ENCODE measurements at places on chromosomes 4 and X.

DNA sequence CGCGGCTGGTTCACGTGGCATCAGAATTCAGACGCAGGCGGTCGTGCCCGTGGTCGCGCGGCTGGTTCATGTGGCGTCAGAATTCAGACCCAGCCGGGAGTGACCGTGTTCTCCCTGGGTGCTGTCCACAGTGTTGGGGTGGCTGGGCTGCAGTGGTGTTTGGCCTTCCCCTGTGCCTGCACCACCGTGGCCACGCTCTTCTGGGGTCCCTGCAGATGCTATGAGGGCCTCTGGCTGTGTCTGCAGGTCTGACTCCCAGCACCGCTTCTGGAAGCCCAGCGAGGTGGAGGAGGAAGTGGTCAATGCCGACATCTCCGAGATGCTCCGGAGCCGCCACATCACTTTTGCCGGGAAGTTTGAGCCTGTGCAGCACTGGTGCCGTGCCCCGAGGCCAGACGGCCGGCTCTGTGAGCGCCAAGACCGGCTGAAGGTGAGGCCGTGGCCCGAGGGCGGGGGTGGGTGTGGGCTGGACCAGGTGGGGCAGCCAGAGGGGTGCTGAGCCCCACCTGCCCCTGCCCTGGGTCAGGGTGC lies 26.4 kb downstream of the NKX1-1 start:
- DNase-seq, result no peak

DNA sequence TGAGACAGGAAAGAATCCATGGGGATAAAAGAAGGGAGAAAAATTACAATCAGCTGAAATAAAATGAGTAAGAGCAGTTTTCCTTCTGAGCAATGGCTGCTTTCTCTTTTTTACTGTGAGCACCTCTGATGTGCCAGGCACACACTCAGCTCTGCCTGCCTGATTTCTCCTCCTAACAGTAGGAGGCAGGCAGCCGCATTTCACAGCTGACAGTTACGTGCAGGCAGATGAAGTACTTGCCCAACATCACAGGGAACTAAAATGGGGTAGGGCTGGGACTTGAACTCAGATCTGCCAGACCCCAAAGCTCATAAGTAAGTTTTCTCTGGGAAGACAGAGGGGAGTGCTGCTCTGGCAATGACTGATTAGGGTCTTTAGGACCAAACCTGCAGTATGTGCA lies 54.6 kb downstream of the C4orf50 start:
- no peak for DNase-seq

- DNase-seq, result no peak
These were observed 133.5 kb upstream of the NUDT6 start for GRCh38 chr4:123055943-123056342.

- DNase-seq, result peak; percentile 46
These were observed 361 bp downstream of the QDPR start for GRCh38 chr4:17511509-17511949.

DNA sequence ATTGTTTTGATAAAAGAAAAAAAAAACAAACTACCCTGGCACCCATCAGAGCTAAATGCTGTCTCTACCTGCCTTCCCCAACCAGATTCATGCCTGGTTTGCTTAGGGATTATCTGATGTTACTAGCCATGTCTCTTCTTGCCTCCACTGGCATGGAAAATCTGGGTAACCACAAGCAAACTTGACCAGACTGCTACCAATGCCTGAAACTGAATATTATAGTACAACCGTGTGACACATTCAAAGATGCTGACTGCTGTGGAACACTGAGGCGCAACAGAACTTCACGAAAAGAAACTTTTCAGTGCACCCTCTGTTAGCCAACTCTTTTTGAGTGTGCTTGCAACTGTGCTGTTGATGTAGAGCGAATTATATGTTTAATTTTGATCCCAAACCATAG lies 228.1 kb downstream of the CBR4 start:
- DNase-seq, result no peak

DNA sequence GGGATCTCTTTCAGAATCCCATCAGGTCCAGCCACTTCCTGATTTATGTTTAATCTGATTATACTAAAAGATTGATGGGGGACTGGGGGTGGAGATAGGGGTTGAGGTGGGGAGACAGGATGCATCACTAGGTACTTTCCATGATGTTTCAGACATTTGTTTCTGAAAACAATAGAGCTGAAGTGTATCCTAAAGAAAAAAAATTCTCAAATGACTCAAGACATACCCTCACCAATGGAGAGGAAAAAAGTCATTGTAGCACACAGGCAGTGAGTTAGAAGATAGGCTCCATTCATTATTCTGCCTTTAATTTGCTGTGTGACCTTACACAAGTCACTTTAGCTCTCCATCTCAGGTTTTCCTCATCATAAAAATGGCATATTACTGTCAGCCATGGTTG lies 33.1 kb downstream of the LHFPL1 start:
- no peak for DNase-seq

DNA sequence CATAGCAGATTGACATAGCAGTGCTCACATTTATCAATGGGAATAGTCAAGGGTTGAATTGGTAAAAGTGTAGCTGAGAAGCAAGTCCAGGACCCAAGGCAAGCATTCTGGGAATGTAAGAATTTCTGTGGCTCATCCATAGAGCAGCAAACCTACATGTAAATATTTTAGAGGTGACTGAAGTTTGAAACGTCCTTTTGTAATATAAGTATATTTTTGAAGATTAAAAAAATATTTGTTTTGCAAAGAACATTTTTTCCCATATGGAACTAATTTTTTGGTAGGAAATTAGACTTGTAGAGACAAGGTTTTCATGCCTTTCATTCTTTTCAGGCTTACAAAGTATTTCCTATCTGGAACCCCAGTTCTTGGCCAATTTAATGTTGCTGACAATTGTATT lies 104.0 kb downstream of the TEX13A start:
- DNase-seq, result no peak

DNA sequence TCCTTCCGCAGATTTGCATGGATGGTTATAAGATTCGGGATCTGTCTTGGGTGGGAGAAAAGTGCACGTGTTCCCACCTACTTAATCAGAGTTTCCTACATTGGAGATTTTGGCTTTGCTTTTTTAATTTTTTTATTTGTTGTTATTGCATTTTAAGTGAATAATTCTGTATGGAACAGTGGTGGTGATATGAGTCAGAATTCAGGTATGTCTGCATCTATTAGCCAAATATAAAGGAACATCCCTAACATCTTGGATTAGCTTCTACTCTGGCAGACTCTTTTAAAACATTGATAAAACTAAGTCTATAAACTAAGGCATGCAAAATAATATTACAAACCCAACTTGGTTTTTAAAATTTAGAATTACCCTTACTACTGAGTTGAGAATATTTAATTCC lies 659.8 kb upstream of the EPHA5 start:
- no peak for DNase-seq

GRCh38 chrX:41607264-41607832 lies 81.4 kb upstream of the GPR34 start:
- peak; percentile 64 for DNase-seq

GRCh38 chr4:146338512-146338911 lies 124.2 kb downstream of the REELD1 start:
- no peak for DNase-seq

GRCh38 chr4:7658341-7659204 lies 223.8 kb upstream of the PSAPL1 start:
- no peak for DNase-seq

- DNase-seq, result no peak
These were observed 1950.5 kb upstream of the AGA start for GRCh38 chr4:179392787-179393186.

DNA sequence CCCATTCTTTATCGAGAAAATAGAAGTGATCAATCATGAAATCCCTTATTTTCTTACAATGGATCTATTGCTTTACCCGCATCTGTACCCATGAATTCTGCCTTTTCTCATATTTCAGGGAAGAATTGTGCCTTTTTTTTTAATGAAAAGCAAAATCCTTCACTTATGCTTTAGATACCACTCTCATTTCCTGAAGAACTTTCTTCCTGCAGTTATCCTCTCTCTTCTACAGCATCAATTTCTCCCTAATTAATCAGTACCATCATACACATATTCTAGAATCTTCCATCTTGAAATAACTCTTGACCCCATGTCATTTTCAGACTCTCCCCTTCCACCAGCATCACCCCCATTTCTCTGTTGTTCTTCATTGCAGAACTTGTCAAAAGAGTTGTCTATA lies 26.6 kb downstream of the ARL9 start:
- no peak for DNase-seq

- no peak for DNase-seq
These were observed 43.0 kb downstream of the C4orf33 start for GRCh38 chr4:129138810-129139496.

- peak; percentile 88 for DNase-seq
These were observed at the start of gene IL13RA1 for GRCh38 chrX:118726887-118727685. Gene IL13RA1, plus strand, starts transcription at chrX:118727606. Its CDS starts 33 bp downstream, at chrX:118727639.

DNA sequence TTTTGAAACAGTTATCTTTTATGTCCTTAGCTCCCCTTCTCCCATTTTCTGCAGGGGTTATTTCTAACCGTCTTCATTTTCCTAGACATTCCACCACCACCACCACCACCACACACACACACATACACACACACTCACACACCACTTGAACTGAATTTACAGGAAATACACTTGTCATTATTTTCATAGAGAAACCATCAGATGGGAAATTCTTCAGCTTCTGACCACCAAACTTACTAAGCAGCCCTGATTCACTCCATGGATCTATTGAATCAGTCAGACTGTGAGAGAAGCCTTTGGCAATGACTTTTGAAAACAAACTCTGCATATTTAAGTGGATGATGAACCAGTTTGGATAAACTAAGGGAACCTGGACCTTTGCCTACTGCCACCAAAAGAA lies 210.1 kb upstream of the NHS start:
- no peak for DNase-seq

DNA sequence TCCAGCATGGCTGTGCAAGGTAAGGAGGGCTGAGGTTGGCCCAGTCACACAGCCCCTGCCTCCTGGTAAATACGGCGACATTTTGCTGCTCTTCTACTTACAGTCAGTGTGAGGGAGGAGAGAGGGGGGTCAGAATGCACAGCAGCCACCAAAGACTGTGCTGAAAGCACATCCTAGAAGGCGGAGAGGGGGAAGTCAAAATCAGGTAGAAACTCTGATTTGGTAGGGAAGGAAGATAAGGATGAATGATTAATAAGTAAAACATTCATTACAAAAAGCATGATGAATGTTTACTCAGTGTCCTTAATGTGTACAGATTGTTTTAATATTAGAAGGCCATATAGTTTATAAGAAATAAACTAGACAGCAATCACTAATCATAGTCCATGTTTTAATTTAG lies 57.5 kb downstream of the ADD1 start:
- DNase-seq, result no peak

DNA sequence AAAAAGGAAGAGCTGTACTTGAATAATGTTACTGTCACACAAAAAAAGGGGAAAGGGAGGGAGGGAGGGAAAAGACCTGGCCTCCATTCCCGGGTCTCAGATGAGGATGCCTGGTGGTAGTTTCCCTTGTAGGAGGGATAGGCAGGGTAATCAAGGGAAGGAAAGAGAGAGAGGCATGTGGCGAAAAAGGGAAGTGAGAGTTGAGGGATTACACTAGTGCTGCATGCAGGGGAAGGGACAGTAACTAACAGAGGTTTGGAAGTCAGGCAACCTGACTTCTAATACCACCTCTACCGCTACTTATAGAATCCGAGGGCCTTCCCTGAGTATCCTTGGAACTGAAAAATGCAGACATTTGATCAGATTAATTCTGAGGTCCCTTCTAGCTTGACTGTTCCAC lies 821.7 kb upstream of the FTHL17 start:
- DNase-seq, result no peak

GRCh38 chrX:153902385-153902784 lies 2.1 kb upstream of the AVPR2 start:
- DNase-seq, result no peak

DNA sequence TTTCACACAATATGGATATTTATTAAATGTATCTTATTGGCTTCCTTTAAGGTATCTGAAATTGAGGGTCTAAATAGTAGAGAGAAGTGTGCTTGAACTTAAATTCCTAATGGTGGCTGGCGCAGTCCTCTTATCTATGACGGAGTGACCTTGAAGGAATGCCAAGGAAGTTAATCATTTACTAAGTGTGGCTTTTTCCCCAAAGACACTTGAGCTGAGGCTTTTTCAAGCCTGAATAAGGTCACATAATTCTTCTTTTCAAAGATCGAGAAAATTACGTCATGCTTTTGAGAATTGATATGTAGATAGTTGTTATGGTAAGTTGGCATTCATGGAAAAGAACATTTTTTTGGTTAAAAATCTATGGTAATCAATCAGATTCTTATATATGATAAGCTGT lies 11.7 kb upstream of the PRPS2 start:
- DNase-seq, result no peak

GRCh38 chr4:124636788-124637187 lies 75.7 kb downstream of the ANKRD50 start:
- DNase-seq, result no peak

GRCh38 chr4:80412322-80412721 lies 76.8 kb downstream of the CFAP299 start:
- DNase-seq, result no peak

GRCh38 chr4:112266823-112267222 lies 18.9 kb downstream of the TIFA start:
- DNase-seq, result peak; percentile 15

Data from K562 (cell line).